ENCODE measurements at places on chromosomes 7 and 10.

DNA sequence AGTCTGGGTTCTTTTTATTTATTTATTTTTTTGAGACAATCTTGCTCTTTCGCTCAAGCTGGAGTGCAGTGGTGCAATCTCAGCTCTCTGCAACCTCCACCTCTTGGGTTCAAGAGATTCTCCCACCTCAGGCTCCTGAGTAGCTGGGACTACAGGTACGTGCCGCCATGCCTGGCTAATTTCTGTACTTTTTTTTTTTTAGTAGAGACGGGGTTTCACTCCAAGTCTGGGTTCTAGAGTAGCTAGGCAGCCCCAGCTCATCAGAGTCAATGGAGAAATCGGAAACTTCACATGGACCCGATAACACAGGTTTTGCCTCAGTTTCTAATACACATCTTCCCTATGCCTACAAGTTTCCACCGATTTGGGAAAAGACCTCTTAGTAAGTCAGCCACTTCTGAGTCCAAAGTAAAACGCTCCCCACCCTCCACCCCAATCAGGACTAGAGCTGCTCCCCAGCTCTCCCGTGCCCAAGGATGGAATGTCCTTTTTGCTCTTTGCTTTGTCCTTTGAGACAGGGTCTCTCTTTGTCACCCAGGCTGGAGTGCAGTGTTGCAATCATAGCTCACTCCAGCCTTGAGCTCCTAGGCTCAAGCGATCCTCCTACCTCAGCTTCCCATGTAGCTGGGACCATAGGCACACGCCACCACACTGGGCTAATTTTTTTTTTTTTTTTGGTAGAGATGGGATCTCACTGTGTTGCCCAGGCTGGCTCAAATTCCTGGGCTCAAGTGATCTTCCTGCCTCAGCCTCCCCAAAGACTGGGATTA lies 3.8 kb upstream of the SERPINE1 start:
- DNase-seq, result no peak

DNA sequence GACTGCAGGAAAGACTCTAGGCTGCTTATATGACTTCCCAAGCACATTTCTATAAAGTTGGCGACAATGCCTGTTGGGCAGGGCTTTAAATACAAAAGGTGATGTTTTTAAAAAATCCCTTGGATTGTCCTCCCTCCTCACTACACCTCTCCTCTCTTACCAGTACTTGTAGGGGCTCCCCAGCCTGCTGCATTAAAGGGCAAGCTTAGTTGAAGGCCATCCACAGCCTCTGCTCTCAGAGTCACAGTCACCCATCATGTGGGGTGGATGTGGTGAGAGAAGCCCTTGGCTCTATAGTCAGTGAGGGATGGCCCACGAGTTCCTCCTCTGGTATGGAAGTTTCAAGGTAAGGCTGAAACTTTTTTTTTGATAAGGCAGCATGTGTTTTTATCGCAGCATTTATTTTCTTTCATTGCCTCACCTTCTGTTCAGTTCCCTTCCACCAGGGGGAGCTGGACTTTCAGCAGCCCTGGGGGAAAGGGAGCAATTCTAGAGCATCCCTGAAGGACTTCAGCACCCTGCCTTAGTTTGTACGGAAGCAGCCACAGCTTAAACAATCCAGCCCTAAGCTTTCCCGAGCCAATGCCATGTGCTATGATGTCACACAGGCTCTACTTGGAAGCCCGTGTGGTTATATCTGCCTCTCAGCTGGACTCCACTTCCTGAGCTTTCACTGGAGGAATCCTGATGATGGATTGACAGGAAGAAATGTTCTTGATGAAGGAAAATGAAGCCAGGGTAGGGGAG lies 131.9 kb downstream of the CALCR start:
- DNase-seq, result no peak

DNA sequence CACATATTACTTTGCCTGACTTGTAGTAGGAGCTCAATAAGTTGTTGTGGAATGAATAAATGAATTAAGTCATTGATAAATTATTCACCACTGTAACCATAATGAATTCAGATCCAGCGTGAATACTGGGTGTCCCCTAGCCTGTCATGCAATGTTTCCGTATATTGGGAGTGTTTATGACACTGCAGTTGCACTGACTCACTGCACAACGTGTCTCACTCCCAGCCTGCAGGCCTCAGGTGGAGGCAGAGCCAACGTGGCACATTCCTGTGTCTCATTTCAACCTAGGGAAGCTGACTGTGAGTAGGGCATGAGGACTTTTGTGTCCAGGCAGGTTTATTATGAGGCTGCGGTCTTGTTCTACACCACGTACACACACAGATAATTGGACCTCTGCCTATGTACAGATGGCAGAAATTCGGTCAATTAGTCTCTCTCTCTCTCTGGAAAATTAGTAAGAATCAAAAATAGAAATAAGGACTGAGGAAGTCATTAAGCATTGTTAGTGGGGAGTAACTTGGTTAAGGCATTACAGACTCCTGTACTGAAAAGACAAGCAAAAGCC lies 299.1 kb upstream of the IGFBP3 start:
- no peak for DNase-seq

DNA sequence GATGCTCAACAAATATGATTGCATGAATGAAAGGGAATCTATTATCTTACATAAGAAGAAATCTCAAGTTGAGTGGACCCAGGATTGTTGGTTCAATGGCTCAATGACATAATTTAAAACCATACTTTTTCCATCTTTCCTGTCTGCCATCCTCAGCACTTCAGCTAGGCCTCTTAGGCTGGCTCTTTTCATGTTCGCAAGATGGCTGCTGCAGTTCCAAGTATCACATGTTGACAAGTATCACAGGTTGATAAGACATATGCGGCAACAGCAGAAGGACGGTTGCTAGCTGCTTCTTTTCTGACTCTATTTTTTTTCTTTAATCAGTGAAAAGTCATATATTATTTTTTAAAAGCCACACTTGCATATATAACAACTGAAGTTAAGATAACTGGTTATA lies 79.0 kb upstream of the CDK6 start:
- DNase-seq, result no peak

GRCh38 chr10:71921324-71922027 lies 42.7 kb upstream of the CHST3 start:
- peak; percentile 42 for DNase-seq

DNA sequence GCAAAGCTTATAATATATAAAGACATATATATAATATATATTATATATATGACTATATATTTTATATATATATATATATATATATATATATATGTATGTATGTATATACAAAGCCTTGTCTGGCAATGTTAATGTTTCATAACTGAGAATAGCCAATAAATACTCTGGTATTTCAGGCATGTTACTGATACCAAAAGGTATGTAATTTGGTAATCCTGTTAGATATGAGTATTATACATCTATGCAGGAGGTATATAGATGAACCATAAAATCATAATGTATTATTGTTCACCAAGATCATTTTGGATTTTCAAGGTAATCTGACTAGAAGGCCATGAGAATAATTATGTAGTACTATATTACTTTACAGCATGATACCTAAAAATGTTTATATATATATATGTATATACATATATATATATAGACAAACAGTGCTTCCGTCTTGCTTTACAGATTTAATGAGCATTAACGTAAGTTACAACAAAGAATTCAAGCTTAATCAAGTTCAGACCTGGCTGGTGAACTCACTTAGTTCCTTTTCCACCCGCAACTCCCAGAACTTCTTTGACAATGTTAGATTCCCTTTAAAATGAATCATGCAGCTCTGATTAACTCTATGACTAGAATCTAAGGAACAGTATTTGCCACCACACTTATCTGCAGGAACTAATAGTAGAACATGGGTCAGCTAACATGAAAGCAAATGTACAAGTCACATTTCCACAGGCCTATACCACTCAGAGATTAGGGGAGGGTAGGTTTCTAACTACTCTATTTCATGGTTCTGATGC lies 82.7 kb downstream of the SLC25A13 start:
- DNase-seq, result no peak

- DNase-seq, result no peak
These were observed 15.5 kb downstream of the AOAH start for GRCh38 chr7:36708767-36709166.

GRCh38 chr10:118310822-118311221 lies 31.3 kb downstream of the FAM204A start:
- DNase-seq, result no peak

DNA sequence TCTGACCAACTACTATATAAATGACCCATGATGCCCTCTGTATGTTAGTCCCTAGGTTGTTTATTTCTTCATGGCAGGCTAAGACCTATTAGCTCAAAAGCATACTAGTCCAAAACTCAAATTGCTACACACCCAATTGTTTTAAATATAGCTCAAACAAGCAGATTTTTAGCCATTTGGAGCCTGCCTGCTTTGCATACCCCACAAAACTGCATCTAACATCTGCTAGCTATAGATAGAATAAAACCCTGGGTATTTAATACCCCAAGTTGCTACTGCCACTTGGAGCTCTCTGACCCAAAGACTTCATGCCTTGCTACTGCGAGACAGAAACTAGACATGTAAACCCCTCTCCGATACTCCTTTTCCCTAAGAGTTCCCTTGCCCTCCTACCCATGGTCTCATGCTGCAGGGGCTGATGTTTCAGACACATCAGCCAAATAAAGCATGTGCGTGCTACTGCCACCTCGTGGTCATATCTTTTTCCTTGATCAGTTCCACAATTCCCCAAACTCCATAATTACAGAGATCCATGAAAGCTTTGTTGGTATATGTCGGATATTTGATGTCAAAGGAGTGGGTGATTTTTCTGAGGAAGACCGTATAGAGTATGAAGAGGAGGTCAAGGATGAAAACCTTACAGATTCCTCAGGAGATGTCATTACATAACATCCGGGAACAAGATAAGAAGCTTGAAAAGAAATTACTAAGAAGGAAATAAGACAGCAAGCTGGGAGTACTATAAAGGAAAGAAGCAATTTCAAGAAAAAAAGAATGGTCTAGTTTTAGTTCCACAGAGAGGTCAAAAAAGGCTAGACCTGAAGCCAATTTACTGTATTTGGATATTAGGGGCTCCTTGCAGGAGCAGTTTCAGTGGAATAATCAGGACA lies 386.6 kb downstream of the SH2D4B start:
- peak; percentile 33 for DNase-seq

- DNase-seq, result no peak
These were observed 69.7 kb upstream of the FZD8 start for GRCh38 chr10:35711615-35712411.

- DNase-seq, result no peak
These were observed 125.5 kb downstream of the CLEC2L start for GRCh38 chr7:139648941-139649425.

- no peak for DNase-seq
These were observed 42.2 kb downstream of the SUFU start for GRCh38 chr10:102545997-102546396.

DNA sequence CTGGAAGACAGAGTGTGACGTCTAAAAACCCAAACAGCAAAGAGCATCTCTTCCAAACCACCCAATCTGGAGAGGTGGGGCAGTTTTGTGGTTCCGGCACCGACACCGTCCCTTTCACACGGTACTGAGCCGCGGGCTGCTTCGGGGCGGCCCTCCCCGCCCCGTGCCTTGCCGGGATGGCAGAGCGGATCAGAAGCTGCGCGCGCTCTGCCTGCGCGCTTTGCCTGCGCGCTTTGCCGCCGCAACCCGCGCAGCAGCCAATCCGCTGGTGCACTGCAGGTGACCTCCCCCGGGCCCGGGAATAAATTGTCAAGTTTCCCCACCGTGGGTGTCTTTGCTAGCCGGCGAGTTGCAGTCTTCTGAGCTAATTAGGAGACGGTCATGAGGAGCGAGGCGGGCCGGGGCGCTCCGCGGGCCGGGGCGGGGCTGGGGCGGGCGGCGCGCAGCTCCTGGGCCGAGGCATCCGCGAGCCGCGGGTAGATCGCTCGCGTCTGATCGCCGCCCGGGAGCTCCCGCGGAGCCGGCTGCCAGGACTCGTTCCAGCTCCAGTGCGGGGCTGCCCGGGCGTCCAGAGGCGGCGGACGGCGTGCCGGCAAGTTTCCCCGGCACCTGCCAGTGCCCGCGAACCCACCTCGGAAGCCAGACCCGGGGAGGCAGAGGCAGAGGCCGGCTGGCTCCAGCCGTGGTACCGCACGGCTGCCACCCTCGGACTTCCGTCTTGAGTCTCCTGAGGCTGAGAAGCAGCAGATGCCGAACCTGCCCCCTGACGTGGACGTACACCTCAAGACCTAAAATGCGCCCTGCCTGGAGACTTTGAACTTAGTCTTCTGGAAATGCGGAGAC lies 536.0 kb upstream of the GALNT17 start:
- DNase-seq, result peak; percentile 42

DNA sequence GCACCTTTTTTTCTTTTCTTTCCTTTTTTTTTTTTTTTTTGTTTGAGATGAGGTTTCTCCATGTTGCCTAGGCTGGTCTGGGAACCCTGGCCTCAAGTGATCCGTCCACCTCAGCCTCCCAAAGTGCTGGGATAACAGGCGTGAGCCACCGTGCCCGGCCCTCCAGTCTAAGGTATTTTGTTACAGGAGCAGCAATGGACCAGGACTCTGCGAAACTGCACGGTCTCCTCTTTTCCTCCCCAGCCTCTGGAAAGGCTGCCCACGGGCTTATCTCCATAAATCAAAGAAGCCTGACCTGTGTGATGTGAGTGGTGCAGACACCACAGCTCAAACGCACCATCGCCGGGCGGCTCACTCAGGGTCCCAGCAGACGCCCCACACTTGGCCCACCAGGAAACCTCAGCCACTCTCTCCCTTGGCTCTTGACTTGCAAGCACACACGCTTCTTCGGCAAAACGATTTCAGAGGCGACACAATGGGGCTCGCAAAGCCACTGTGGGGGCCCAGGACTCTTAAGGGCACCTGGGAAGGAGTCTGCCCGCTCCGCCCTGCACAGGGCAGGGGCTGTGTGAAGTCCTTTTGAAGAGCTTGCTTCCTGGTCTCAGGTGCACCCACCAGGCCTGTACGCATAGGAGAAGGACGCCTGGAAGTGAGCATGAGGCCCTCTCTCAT lies 20.6 kb downstream of the WDR86 start:
- no peak for DNase-seq

DNA sequence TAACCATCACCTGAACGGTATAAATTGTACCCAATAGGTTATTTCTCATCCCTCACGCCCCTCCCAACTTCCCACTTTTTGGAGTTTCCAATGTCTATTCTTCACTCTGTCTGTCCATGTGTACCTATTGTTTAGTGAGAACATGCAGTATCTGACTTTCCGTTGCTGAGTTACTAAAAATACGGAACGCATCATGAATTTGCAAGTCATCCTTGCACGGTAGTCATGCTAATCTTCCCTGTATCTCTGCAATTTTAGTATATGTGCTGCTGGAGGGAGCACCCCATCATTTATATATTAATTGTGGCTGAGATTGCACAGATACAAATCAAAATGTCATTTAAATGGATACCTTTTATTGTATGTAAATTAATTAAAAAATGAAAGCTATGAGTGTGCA lies 75.7 kb upstream of the SFMBT2 start:
- DNase-seq, result no peak

DNA sequence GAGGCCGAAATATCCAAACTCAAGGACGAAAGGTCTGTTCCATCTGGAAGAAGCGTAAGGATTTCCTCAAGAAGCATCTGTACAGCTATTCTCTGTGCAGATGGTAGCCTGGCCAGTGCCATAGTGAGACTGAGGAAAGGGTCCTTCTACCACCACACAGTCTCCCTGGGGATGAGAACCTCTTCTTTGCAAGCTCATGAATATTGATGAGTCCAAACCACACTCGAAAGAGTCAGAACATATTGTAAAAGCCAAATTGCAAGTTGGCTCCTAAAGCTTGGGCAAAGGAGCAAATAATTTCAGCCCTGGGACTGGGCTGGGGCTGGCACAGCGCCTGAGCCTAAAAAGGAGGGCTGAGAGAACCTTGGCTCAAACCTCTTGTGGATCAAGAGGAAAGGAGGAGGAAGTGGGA lies 66.1 kb upstream of the PIP4K2A start:
- no peak for DNase-seq
